Stimulated activated CD8-positive, alpha-beta memory T cell treated with anti-CD3 and anti-CD28 coated beads, Interleukin-15, amount 100 ng/mL, for 24 hours (primary cell): ENCODE measurements at places on chromosomes 2 and 18.

DNA sequence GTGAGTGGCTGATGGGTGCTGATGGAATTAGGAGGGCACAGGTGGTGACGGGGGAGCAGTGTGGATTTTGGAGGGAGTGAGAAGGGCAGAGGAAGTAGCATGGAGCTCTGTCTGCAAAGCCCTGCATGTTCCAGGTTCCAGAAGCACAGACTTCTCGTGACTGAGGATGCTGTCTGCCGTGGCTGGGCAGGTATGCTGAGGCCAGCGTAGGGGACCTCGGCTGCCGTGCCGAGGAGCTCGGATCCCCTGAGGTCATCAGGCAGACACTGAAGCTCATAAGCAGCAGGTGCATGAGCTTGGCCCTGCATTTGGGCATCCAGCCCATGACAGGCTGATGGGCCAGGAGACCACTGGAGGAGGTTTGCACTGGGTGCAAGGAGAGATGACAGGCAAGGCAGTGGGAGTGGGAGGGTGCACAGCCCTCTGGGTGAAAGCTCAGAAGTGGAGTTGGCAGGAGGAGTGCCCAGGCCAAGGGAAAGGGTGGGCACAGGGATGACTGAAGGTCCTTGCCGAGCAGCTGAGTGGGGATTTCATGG lies 215.3 kb downstream of the SH3RF3 start:
- no peak for DNase-seq

DNA sequence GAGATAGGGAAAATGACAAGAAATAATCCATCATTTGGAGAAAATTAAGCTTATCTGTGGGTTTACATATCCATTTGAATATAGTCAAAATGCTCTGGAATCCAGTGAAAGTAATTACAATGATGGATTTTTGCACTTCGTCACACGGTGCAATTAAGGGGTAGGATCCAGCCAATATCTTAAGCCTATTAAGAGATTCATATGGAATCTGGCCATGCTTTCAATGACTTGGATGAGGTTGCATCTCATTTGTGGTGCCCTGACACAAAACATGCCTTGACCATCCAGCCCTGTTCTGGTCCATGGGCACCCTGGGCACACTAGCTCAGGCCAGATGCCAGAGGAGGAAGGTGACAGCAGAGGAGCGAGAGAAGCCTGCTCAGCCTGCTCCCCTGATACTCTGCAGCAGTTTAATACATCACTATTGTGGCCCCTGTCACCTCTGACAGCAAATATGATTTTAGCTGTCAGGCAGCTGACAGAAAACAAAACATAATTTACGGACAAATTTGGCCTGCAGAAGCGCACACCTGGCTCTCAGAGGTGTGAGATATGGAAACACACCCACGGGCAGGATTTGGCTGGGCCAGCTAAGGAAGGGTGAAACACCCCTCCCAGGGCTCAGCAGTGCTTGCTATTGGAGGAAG lies 94.1 kb upstream of the ST8SIA3 start:
- DNase-seq: no peak

- no peak for DNase-seq
Observed at GRCh38 chr2:238697193-238698071, 150.5 kb upstream of the TWIST2 start.

GRCh38 chr2:241798631-241799521 lies 10.1 kb upstream of the NEU4 start:
- no peak for DNase-seq

DNA sequence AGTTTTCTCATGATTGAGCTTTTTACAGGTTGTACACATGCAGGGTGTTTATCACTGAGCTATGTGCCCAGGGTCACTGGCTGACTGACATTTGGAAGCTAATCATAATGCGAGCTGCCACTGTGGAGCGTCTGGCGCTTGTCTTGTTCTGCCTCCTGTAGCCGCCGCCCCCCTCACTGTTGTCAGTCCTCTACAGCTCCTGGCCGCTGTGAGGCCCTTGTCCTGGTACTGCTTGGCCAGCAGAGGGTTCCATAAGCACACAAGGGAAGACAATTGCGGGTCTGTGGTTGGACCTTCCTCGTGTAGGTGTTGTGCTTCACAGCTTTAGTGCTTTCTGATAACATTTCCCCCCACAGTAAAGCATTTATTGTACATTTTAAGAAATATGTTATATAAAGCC lies 105.6 kb upstream of the LDLRAD4 start:
- DNase-seq: no peak

DNA sequence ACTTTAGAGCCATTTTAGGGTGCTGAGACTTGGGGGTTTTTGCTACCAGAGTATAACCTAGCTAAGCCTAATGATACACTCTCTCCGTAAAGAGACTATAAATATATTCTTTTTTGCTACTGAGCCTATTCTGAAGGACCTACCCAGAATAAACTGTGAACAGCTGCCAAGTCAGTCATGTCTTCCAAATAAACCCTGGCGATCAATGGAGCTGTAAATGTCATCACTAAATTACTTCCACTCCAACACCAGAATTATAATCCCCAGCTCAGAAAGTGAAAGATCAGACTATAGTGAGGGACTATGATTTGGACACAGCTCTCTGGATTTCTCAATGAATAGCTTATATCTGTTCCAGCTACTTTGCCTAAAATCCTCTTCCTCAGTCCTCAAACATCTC lies 178.9 kb downstream of the METTL4 start:
- DNase-seq: no peak

DNA sequence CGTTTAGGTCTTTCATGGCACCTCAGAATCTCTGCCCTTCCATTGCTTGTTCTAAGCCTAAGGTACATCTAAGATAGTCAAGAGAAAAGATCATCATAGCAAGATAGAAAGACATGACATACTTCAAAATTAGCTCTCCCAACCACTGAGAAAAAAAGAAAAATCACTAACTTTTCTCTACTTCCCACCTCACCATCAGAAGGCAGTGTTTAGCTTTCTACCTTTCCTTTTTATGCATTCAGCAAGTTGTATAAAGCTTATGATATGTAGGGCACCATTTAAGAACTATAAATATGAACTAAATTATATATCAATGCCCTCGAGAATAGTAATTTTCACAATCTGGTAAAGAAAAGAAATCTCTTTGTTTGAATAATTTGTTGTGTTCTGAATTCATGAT lies 331.8 kb upstream of the VWC2L start:
- DNase-seq: no peak

DNA sequence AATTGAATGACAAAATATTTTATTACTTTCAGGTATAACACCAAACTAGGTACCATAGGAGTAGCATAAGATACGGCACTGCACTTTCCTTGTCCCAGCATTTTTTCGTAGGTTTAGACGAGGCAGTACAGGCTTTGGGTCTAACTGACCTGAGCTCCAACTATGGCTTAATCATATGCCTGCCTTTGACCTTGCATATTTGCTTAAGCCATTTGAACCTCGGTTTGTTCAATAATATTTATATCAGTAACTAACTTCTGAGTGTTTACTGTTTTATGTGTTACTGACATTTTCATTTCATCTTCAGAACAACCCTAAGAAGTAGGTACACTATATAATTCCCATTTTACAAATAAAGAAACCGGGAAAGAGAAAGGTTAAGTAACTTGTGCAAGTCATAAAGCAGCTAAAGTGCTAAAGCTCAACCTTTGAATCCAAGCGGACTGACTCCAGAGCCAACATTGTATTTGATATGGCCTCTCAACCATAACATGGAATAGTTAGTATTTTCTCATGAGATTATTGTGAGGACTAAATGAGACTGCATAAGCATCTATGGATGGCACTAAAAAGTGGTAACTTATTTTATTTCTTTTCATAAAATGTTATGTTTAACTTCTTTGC lies 104.0 kb downstream of the R3HDM1 start:
- no peak for DNase-seq
